ENCODE measurements at places on chromosomes 4 and X.

GRCh38 chr4:38695809-38696208 lies 31.8 kb downstream of the KLF3 start:
- peak; percentile 56 for DNase-seq

- DNase-seq = no peak
Observed at GRCh38 chr4:78949735-78950134, 10.5 kb upstream of the PAQR3 start.

DNA sequence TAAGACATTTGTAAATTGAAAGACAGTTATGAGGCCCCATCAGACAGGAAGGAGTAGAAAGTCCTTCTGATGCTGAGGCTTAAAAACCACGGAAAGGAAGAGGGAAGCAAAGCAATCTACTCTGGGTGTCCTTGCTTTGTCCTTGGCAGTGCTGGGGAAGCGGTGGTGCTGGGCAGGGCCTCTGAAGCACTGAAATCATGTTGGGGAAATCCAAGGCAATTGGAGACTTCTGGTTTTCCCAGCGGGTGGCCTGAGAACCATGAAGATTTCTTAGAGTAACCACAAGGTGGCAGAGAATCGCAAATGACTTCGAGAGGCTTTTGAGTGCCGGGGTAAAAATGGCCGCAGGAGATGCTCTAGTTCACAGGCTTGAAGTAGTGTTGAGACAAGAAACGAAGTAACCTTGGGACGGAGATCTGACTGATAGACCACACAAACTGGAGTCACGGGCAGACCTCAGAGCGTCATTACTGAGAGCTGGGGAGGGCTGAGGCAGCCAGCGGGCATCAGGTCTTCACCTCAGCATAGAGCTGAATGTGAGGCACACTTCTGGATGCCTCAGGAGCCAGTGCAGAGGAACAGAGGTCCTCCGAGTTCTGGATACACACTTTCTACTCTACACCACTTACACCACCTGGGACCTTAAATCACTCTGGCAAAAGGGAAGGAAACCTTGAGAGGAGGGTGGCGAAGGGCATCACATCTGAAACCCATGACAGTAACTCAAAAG lies 130.7 kb upstream of the GPRIN3 start:
- DNase-seq = no peak

DNA sequence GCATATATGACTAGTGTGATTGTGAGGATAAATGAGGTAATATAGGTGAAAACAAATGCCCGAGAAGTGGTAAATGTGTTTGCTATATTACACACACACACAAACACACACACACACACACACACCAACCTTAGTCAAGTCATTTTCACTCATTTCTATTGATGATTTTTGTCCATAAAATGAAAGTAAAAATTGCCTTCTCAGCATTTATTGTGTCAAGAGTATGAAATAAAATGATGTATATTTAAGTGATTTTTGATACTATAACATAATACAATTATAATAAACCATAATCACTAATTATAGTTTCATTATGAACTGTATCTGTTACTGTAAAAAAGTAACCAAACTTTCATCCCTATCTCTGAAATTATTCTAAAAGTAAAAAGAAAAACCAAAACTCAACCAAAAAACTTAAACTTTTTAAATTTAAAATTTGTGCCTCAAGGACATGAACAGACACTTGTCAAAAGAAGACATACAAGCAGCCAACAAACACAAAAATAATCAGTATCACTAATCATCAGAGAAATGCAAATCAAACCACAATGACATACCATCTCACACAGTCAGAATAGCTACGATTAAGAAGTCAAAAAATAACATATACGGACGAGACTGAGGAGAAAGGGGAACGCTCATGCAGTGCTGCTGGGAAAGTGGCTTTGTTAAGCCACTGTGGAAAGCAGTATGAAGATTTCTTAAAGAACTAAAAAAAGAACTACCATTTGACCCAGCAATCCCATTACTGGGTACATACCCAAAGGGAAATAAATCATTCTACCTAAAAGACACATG lies 601.0 kb downstream of the TMA16 start:
- no peak for DNase-seq

- no peak for DNase-seq
Observed at GRCh38 chrX:150627957-150628356, 59.5 kb downstream of the MTM1 start.

- no peak for DNase-seq
Observed at GRCh38 chrX:153303276-153304262, 18.0 kb downstream of the PNMA6F start.

DNA sequence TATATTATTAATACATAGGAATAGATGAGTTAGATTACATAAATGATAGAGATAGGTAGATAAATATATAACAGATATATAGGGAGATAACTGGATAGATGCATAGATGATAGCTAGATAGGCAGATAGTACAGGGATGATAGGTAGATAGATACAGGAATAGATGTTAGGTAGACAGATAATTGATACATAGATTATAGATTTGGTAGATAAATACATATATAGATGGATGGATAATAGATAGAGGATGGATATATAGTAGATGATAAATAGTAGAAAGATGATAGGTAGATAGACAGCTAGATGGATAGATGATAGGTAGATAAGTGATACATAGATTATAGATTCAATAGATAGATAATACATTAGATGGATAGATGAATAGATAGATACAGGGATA lies 283.6 kb downstream of the SHOX start:
- no peak for DNase-seq

DNA sequence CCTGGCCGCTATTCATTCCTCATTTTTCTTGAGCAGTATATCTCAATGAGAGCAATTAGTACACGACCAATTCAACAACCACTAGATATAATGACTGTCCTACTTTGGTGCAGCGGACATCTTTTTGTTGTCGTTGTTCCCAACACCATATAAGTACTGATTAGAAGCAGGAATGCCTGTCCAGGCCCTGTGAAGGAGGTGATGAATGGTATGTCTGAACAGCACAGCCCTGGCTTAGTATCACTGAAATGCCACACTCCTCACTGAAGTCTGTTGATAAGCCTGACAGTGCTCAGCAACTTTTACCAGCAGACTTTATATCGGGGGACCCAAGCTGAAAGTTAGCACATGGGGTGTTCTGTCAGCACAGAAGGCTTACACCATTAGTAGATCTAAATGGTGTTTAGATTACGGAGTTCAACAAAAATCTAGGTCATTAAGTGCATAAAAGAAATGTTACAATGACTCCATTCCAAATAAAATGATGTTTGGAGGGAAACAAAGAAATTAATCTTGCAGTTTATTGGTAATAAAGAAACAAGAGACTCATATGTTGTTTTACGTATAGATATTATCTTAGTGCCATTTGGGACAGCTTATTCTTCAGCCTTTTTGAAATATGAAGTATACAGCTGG lies 228.3 kb upstream of the TTC29 start:
- no peak for DNase-seq

GRCh38 chr4:86582410-86582809 lies 11.7 kb upstream of the PTPN13 start:
- DNase-seq = no peak

GRCh38 chr4:184815046-184815877 lies 10.5 kb downstream of the ACSL1 start:
- DNase-seq = peak; percentile 69

- DNase-seq = peak; percentile 17
Observed at GRCh38 chr4:26325191-26325590, 4.4 kb downstream of the RBPJ start.

- DNase-seq = no peak
Observed at GRCh38 chr4:153000076-153000420, 63.9 kb downstream of the FHDC1 start.

DNA sequence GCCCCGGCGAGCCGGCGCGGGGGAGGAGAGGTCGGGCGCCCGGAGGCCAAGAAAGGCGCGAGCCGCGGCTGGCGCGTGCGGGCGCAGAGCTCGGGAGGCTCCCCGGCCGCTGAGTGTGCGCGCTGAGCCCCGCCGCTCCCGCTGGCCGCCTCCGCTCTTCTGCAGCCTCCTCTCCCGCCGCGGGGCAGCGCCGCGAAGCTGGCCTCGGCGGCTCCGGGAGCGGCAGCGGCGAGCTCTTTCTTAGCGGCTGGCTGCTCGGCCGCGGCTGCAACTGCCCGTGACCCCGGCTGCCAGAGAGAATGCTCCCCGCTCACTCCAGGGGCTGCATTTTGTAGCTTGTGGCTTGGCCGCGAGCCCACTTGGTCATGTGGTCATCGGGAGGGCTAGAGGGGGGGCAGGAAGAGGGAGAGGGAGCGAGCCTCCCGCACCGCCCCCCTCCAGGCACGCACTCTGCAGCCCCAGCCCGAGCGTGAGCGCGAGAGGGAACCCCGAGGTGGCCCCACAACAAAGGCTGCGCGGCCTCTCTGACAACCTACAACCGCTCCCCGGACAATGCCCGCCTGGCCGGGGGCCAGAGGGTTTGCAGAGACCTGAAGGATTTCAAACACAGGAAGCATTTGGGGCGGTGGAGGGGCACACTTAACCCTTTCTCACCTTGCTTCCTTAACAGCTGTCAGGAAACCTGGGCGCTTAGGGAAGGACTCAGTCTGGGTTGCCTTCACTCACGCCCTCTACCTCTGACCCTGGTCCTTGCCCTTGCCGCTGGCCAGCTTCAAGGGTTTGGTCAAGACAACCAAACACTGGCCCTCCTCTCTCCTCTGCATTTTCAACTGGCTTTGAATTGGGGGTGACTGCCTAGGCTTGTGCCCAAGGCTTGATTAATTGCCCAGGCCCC lies at the start of gene APLN:
TSS of gene APLN (minus strand) at position 305 of the 895 bp plus-strand sequence. CDS start 326 bp downstream, outside the sequence.
- DNase-seq = no peak

- no peak for DNase-seq
Observed at GRCh38 chr4:22356987-22357596, 158.8 kb downstream of the ADGRA3 start.

DNA sequence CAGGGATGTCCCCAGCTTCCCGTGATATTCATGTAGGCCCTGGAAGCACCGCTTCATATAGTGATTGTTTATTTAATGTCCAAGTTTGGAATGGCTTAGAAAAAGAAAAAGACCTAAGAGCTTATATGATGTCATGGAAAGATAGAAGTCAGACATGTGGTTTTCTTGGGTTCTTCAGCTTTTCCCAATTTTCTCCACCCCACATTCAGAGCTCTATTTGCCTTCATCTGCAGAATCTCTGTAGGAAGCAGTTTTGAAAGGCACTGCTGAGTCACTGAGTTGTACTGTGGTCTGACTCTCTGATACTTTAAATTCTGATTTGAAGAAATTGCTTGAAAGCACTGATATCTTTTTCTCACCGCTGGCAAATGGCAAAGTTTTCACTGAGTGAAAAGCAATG lies 120.6 kb upstream of the EDNRA start:
- no peak for DNase-seq

DNA sequence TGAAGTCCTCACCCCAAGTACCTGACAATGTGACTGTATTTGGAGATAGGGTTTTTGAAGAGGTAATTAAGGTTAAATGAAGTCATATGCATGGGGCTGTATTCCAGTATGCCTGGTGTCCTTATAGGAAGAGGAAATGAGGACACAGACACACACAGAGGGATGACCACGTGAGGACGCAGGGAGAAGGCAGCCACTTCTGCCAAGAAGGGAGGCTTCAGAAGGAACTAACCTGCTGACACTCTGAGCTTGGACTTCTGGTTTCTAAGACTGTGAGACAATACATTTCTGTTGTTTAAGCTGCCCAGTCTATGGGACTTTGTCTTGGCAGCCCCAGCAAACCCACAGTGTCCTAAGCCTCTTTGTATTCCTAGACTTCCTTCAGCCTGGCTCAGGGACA lies 3.0 kb upstream of the SLC2A9 start:
- no peak for DNase-seq

DNA sequence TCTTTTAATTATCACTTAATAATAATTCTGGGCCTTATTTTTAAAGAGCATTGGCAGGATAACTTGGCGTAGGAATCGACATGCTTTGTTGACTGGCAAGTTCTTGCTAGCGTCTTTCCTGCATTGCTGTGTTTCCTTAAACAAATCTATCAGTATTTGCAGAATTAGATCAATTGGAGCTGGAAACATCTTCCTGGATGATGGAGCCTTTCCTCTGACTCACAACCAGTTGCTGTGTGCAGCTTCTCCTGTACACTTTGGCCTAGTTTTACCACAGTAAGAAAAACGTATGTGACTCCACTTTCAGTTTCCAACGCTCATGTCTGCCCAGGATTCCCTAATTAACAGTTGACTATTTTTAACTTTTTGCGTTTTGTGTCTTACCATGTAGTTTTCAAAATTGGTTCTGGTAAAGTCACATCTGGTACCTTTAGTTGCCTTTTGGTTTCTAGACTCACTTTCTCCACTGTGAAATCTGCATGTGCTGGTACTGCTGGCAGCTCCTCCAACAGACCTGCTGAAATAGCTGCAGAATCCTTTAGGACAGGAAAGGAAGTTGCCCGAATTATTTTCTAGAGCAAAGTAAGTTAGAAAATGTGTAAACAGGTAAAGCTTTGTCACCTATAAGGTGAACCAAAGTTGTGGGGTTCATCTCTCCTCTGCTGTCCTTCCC lies 553.2 kb upstream of the FAT1 start:
- no peak for DNase-seq

DNA sequence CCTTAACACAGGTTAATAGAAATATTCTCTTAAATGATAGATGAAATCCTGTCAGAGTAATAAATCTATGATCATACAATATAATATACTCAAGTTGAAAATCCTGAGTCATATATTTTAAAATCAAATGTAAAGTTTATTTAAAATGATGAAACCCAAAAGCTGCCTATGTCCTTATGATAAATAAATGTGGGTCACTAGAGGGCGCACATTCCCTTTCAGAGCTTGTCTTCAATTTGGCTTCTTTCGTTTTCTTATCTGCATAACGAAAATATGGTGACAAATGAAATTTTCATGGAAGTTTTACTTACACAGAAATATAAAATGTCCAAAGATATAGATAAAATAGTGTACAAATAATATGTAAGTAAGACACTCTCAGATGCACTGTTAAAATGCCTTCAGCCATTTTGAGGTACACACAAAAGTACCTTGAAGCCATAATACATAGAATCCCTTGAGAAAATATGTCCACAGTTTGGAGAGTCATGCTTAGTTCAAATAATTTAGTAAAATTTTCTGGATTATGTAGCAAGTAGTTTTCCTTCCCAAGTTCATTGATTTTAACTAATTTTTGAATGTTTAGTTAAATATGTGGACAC lies 680.4 kb downstream of the DMD start:
- DNase-seq = peak; percentile 3

DNA sequence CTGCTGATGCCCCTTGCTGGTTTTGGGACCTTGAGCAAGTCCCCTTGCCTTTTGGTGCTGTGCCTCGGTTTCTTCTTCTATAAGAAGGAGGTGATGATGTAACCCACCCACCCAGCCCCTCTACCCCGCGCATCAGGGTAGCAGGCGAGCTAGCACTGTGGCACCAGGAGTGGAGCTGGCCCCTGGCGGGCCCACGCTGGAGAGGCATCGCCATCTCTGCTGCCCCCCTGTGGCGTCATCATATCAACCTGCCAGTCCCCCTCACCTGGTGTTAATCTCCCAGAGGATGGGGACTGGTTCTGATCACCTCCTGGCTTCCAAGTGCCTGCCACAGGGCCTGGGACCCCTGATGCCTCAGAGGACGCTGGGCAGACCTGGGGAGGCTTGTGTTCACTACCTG lies 6.3 kb upstream of the SORCS2 start:
- no peak for DNase-seq

GRCh38 chr4:32645653-32646052 lies 1925.5 kb downstream of the PCDH7 start:
- no peak for DNase-seq

- DNase-seq = no peak
Observed at GRCh38 chr4:182453830-182454229, 210.6 kb downstream of the TENM3 start.

- DNase-seq = no peak
Observed at GRCh38 chr4:112110059-112110425, 35.2 kb upstream of the FAM241A start.

- DNase-seq = no peak
Observed at GRCh38 chr4:1405254-1405635, 997 bp downstream of the NKX1-1 start.

GRCh38 chr4:7058792-7059191 lies 9.1 kb downstream of the GRPEL1 start:
- DNase-seq = no peak

Measured in hematopoietic multipotent progenitor cell treated with erythropoietin and hydrocortisone succinate and interleukin-3 and kit ligand, for 17 days (in vitro differentiated cells).